ENCODE measurements at places on chromosomes 13 and 19.

- no peak for DNase-seq
These were observed 5.6 kb downstream of the PNKP start for GRCh38 chr19:49861541-49862378.

DNA sequence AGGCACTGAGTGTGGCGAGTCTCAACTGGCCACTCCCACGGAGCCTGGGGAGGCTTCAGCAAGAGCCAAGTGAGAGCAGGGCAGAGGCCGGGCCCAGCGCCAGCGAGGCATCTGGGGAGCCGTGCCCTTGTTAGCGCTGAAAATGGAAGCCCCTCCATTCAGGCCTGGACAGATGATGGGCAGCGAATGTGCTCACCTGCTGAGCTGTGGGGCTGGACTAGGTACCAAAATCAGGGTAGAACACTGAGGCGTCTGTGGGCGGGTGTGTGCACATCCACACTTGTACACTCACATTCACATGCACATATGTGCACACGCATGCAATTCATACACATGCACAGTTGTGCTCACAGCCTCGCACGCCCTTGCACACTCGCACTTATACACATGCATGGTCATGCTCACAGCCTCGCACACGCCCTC is 20.7 kb downstream of the NAXD start:
- no peak for DNase-seq

DNA sequence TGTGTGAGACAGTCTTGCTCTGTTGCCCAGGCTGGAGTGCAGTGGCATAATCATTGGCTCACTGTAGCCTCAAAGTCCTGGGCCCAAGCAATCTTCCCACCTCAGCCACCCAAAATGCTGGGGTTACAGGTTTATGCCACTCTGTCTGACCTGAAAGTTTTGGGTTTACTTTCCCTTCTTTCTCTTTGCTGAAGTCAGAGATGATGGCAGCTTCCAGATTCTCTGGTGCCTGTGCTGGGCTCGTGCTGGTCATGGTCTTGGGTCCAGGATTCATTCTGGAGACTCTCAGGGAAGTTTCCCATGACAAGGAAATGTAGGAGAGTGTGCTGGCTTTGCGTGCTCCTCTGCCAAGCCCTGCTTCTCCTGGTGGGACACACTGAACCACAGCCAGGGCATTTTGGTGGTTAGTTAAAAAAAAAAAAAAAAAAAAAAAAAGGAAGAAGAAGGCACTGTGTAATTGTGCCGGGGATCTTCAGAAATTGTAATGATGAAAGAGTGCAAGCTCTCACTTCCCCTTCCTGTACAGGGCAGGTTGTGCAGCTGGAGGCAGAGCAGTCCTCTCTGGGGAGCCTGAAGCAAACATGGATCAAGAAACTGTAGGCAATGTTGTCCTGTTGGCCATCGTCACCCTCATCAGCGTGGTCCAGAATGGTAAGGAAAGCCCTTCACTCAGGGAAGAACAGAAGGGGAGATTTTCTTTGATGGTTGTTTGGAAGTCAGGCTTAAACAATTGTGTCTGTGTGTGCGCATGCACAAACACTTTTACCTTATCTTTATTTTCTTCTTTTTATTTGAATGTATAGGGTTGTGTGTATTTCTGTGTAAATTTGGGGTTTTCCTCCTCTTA is at the start of gene ALOX5AP:
ALOX5AP (plus strand) TSS at position 519 of the 847 bp plus-strand sequence; CDS start at position 582, 63 bp downstream.
- no peak for DNase-seq

GRCh38 chr19:16882146-16882545 is 6.7 kb upstream of the F2RL3 start:
- DNase-seq: no peak

DNA sequence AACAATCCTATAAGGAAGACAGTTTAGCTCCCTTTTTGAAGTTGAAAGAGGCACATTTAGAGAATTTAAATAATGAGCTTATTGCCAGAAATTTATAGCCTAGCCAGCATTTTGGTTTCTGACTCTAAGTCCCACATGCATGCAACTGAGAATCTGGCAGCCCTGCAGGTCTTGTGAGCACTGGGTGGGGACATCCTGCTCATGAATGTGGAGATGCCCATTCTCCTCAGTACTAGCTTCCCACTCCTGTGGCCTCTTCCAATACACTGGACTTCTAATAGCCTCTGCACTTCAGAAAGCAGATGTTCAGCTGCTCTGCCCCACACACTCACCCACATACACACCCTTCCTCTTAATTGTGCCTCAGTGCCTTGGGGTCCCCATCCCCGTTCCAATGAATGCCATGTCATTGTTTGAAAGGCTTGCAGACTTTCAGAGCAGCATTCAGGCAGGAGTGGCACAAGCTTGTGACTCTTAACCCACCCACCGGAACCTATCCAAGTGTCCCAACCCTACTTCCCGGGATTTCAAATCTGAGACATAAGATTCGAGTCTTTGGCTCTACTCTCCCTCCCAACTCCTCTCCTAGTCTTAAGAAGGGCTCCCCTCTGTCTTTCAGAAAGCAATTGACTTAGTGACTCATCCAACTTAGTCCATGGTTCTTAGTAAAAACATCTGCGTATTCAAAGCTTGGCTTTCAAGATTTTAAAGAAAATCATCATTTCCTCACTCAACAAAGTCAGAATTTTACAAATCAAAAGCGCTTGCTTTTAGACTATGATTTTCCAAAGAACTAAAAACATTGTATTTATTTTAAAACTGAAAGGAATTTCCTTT is 80.0 kb upstream of the FREM2 start:
- no peak for DNase-seq

GRCh38 chr19:51811344-51811743 is 16.4 kb downstream of the FPR3 start:
- no peak for DNase-seq

GRCh38 chr19:4081441-4082129 is 14.9 kb upstream of the ZBTB7A start:
- no peak for DNase-seq

- DNase-seq: no peak
These were observed 84.3 kb downstream of the TM9SF2 start for GRCh38 chr13:99585609-99586008.

DNA sequence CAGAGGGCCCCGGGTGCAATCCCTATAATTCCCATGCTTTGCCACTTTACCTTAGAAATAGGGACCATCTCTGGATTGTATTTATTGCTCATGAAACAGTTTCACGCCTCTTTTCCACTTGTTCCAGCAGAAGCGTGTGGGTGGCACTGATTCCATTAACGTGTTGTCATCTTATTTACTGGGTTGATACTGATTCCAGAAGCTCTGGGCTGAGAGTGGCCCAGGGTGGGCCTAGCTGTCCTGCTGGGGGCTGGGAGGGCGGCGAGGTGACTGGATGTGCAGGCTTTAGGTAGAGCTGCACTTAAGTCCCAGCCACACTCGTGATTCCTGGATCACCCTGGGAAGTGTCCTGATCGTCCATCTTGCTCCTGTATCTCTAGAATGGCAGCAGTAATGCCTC is 155.0 kb downstream of the TEX29 start:
- DNase-seq: no peak

DNA sequence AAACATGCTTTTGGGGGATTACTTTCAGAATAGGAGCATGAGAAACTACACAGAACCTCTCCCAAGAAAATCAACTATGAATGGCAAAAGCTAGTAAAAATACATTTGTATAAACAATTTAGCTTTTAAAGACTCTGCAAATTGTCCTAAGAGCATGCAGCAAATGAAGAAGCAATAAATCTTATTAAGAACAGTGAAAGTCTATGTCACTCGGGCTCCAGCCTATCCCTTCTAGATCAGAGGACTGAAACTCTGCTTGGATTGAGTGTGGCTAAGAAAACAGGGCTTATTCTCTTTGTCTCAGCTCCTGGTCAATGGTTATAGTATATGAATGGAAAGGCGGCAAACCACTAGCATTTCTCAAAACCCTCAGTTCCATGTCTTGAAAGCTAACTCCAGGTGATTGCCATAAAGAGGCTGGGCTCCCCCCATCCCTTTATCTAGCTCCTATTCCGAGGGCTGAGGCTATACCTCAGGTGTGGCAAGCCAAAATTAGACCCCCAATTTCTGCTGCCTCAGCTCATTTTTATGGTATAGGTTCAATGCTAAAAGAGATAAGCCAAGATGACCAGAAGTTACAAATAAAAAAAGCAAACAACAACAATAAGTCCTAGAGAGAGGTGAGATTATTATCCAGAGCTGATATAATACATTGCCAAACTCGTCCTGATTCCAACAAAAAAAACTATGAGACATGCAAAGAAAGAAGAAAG is 953.2 kb downstream of the SLITRK6 start:
- no peak for DNase-seq

DNA sequence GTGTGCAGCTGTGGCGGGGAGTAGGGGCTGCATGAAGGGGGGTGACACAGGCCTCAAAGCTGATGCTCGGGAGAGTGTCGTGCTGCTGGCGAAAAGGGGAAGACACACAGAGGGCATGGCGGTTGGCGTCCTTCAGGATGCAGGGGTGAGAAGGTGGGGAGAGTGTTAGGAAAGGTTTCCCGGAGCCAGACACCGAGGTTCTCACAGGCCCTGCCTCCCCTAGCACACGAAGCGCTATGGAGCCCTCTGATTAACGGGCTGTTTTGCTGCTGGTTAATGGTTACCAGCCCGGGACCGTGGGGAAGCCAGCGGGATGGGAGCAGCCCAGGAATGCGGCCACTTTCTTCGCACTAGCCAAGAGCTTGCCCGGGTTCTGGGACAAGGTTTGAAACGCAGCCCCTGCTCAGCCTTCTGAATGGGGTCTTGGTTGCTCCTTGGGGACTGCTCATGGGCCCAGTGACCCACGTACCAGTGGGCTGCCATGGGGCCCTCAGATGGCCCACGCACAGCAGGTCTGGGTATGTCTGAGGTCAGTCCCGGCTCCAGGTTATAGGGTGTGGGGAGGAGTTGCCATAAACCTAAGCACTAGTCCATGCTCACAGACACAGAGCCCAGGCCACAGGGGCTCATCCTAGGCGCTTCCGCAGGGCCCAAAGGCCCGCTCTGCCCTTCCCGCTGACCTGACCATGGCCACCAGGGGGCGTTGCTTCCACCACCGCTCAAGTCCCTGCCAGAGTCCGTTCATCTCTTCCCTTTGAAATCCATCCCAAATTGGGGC is 31.3 kb upstream of the ISYNA1 start:
- DNase-seq: no peak

DNA sequence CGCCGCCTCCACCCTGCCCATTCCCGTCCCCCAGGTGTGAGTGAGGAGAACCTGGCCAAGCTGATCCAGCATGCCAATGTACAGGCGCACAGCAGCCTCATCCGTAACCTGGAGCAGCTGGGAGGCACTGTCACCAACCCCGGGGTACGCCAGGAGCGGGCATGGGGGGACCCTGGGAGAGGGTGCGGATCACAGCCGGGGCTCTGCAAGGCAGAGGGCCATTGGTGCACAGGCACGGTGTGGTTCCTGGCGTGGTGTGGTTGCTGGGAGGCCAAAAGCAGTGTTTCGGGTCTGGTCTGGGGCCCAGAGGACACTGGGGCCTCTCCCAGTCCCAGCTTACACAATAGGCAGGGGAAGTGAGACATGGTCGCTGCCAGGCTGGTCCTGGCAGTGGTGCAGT is 8.3 kb downstream of the STXBP2 start:
- DNase-seq: no peak

GRCh38 chr19:1468274-1468820 is 10.7 kb downstream of the C19orf25 start:
- DNase-seq: no peak

GRCh38 chr13:108402850-108403249 is 133.3 kb downstream of the TNFSF13B start:
- DNase-seq: no peak

GRCh38 chr13:41701676-41702075 is 244.3 kb downstream of the RGCC start:
- DNase-seq: no peak

- DNase-seq: no peak
These were observed 27.4 kb upstream of the SCEL start for GRCh38 chr13:77507931-77508776.

- DNase-seq: no peak
These were observed 103.4 kb downstream of the FRY start for GRCh38 chr13:32135056-32135390.

GRCh38 chr13:22945321-22946226 is 235.2 kb upstream of the SGCG start:
- DNase-seq: no peak

GRCh38 chr13:59038824-59039223 is 1124.9 kb downstream of the DIAPH3 start:
- DNase-seq: no peak

DNA sequence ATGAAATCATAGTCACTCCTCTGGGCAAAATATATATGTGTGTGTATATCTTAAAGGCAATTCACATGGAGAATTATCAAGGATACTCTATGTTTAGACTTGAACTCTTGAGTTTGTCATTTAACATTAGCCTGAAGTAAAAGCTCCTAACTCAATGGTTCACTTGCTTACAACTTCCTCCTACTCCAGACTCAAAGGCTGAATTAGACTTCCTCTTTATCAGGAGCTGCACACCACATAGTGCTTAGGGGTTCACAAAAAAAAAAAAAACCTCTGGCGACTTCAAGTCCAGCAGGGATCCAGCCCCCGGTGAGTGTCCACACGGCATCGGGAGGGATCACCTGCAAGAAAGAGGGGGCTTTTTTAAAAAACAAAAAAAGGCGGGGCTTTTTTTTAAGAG is 68.2 kb upstream of the LSM14A start:
- no peak for DNase-seq

GRCh38 chr19:38307597-38307996 is 3.5 kb downstream of the C19orf33 start:
- no peak for DNase-seq

Data from stimulated activated CD4-positive, alpha-beta T cell treated with anti-CD3 and anti-CD28 coated beads, Interleukin-12 subunit alpha, Interleukin-12 subunit beta, amount 100 ng/mL, for 48 hours (primary cell).